ENCODE measurements at places on chromosomes 1 and 21.

- DNase-seq: no peak
Observed at GRCh38 chr1:216788671-216789070, 65.4 kb upstream of the ESRRG start.

- DNase-seq: no peak
Observed at GRCh38 chr1:36778740-36779139, 255.6 kb downstream of the GRIK3 start.

DNA sequence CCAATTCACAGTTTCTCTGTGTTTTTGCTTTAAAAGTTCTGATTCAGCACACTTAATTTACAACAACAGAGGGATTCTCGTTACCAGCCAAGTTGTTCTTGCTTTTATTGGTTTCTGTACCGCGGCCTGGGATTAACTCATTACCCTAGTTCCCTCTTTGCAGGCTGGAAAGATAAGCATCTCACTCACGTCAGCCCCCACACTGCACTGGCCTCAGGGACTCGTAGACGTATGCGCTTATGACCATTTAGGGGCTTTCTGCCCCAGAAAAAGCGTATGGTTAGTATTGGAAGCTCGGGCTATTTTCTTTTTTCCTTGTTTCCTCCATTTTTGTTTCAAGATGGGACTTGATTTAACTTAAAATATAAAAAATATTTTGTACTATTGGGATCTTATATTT is 76.0 kb downstream of the POFUT2 start:
- DNase-seq: no peak

GRCh38 chr21:44496564-44497550 is 41.5 kb downstream of the LRRC3 start:
- peak; percentile 1 for DNase-seq

DNA sequence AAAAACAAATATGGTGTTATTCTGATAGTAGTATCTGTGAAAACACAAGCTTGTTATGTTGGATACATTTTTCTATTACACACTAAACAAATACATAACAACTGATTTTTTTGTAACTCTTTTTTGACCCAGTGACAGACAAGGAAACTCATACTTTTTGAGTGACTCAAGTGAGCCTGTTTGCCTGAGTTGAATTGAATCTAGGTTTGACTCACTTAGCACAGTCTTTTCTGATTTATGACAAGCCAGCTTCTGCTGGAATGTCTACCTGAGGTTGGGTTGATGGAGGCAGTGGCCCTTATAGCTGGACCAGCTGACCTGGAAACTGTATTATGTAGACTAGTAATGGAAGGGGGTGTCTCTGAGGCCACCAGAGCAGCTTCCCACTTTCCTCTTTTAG is 4.2 kb upstream of the CLCA4 start:
- DNase-seq: no peak

DNA sequence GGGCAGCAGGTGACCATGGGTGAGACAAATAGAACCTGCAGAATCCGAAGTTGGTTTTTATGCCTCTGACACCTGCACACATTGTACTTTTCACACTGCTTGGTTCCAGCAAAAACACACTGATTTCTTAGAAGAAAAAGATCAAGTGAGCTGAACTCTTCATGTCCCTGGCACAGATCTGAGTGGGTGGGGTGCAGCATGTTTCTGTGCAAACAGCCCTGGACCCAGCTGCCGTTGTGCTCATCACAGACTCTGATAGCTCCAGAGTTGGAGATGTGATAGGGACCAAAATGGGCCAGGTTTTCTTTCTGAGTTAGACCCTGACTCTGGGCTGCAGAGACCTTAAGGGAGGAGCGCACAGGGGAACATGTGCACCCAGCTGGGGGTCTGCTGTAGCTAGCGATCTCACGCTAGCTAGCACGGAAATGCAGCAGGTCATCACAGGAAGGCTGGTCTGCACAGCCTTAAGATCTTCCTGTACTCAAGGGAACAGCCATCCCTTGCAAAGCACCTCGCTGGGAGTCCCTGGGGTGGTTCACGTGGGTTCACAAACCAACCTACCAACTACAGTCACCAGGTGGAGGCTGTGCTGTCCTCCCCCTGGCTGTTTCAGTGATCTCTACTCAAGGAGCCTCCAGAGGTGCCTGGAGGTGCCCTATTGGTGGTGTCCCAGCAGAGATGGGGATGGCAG is 291.1 kb downstream of the PTPRU start:
- DNase-seq: no peak

All from midbrain (tissue), 1 donor.